ENCODE measurements at places on chromosomes 11 and 22. TPM values are rescaled to one million over a fixed set of nuclear protein-coding genes. Genes with fewer than 3 reads are reported as not detected.
A peak's percentile ranks its signal among the peaks of the same experiment; 100 is the strongest.

DNA sequence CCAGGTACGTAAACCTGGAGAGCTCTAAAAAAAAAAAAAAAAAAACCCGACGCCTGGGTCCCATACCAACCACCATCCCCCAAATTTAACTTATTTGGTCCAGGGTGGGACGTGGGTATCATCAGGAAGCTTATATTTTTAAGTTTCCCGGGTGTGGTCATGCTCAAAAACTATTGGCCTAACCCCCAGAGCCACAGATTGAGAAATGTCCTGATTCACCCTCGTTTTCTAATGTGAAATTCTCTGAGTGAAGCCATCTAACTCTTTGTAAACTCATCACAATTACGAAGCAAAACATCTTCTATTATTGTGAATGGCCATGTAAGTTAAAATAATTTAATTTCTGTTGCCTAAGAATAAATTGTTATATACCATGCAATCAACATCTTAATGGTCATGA lies 29.6 kb downstream of the PAK1 start:
- no peak for DNase-seq

DNA sequence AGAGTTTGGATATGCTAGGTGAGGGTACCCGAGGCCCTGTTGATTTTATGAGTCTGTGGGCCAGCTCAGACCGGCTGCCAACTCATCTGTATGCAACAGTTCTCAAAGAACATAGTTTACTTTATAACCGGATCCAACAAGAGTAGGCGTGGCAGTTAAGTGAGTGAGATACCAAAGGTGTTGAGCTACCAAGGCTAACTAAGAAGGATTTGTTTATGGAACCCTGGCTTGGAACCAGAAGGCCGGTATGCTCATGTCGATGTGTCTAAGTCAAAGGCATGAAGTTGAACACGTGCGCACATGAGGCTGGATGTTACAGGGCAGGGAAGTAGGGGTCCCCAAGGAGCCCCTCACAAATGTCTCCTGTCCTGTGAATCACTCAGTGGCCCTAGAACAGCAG lies at the start of gene KCNJ1:
KCNJ1 (minus strand) TSS at position 20 of the 400 bp plus-strand sequence. CDS start 27,053 bp downstream, outside the sequence.
- DNase-seq, result no peak

GRCh38 chr11:13434247-13435205 lies 28.5 kb downstream of the BTBD10 start:
- DNase-seq, result no peak

GRCh38 chr11:134864233-134864967 lies 452.4 kb upstream of the B3GAT1 start:
- no peak for DNase-seq

Gene MS4A6A
- not detected for total RNA-seq

DNA sequence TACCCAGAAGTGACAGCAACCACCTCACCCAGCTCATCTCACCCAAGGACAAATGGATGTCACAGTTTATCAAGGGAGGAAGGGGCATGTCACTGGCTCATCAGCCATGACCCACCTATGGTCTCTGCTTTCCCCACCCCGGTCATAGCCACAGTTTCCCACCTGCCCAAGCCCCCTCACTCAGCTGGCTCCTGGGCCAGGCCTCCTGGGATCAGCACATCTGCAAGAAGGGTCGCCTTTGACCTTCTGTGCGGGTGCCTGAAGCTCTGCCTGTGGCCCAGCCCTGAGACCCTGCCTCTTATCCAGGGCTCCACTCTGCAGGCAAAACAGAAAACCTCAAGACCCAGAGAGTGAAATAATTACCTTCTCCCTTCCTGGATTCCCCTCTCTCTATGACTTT lies 236.4 kb downstream of the BUD13 start:
- no peak for DNase-seq

- no peak for DNase-seq
Observed at GRCh38 chr11:114587398-114587953, 8.1 kb downstream of the NXPE4 start.

GRCh38 chr11:130389335-130389935 lies 39.0 kb downstream of the ADAMTS8 start:
- no peak for DNase-seq

Gene LDHAL6A
- not detected for total RNA-seq

GRCh38 chr11:79438631-79439409 lies 2.0 kb downstream of the TENM4 start:
- no peak for DNase-seq

GRCh38 chr11:115425816-115426215 lies 78.4 kb downstream of the CADM1 start:
- DNase-seq, result no peak

DNA sequence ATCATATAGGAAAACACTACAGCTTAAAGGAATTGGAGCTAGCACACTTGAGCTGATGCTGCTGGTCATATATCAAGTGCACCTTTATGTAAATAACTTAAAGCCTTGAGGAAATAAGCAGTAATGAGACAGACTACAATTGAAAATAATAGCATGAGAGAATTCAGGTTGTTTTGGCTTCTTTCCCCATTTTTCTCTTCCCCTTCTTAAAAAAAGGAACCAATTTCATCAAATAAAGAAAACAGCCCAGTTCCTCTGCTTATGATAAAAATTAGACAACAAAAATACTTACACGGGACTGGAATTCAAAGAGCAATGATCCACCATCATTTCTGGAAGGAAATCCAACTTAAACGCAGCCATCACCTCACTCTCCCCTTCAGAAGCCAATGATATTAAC lies 50.2 kb upstream of the RAPSN start:
- DNase-seq, result no peak

DNA sequence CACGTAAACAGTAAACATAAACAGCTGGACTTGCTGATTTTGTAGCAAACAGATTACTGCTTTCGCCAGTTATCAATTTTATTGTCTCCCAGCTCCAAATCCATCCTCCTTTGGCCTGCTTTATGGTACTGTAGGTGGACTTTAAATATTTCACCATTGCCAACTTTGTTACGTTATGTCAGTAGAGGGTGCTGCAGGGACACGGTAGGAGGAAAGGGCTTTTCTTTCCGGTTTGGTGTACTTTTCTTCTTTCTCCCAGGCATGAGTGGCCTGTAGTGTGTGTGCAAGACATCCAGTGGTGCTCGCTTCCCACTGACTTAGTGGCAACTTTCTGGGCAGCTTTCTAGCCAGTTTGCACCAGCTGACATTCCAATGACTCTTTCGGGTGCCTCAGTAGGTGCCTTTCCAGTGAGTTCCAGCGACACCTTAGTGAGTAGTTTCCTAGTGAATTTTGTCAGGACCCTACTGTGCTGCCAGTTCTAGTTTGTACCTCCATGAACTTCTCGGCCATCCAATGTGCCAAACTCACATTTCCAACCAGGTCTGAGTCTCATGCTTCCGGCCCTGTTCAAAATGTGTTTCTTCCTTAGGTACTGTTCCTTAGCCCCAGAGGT lies 267.6 kb upstream of the TENM4 start:
- peak; percentile 49 for DNase-seq

DNA sequence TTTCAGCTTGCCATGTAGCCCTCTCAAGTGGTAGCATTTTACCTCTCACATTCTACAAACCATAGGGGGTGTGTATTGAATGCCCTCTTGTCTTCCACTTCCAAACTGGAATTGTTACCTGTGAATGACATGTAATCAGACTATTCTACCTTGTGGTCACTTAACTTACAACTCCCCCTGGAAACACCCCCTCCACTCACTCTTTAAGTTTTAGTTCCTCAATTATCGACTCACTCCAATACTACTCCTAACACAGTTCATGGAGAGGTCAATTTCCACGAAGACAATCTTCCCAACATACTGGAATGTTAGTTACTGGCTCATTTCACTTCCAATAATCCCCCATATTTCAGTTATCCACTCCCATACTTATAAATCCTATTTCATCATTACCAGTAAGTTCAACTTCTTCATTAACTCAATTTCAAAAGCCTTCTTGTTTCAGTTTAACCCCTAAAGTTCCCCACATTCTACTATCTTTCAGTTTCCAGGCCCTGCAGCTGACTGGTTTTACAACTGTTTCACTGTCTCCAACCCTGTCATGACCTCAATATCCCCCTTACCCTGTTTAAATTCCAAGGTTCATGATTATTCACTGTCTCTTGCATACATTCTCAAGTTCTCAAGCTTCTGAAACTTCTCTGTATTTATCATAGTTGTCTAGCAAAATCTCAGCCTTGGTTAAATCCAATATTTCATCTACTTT lies 92.5 kb downstream of the C11orf87 start:
- DNase-seq, result no peak

GRCh38 chr11:12540913-12541582 lies 133.2 kb upstream of the TEAD1 start:
- no peak for DNase-seq

GRCh38 chr11:69702239-69702691 lies 1.6 kb downstream of the FGF19 start:
- DNase-seq, result no peak

Gene FDXACB1
- 8.1 TPM for total RNA-seq

DNA sequence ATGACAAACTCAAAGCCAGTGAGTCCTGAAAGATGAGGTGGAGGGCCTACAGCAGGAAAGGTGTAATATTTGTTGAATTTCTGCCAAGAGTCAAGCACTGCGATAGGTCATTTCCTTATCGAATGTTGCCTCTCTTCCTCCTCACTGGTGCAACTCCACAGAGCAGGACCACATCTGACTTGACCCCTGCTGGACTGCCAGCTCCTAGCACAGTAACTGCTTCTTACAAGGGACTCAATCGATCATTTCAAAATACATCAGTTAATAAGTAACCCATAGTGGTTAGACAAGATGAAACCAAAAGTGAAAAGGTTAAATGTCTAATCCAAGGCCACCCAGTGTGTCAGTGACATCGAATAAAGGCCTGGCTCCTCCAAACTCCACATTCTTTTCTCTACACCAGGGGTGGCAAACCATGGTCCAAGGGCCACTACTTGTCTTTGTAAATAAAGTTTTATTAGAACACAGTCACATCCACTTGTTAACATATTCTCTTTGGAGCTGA lies 98.5 kb upstream of the CSNK2A3 start:
- no peak for DNase-seq

DNA sequence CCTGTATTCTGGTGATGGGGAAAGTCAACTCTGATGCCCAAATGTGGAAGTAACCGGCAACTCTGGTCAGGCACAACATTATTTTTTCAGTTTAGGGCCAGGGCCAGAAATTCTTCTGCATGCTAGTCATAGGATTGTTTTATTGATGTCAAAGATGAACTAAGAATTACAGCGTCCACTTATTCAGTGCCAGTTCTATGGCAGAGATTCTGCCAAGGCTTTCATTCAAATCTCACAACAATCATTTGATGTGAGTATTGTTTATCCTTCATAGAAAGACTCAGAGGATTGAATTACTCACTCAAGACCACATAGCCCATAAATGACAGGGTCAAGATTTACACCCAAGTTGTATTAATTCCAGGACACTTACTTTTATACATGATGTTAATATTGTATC lies 87.7 kb downstream of the TMPRSS5 start:
- peak; percentile 54 for DNase-seq

Gene OR52I2
- not detected for total RNA-seq

Gene HORMAD2
- not detected for total RNA-seq

DNA sequence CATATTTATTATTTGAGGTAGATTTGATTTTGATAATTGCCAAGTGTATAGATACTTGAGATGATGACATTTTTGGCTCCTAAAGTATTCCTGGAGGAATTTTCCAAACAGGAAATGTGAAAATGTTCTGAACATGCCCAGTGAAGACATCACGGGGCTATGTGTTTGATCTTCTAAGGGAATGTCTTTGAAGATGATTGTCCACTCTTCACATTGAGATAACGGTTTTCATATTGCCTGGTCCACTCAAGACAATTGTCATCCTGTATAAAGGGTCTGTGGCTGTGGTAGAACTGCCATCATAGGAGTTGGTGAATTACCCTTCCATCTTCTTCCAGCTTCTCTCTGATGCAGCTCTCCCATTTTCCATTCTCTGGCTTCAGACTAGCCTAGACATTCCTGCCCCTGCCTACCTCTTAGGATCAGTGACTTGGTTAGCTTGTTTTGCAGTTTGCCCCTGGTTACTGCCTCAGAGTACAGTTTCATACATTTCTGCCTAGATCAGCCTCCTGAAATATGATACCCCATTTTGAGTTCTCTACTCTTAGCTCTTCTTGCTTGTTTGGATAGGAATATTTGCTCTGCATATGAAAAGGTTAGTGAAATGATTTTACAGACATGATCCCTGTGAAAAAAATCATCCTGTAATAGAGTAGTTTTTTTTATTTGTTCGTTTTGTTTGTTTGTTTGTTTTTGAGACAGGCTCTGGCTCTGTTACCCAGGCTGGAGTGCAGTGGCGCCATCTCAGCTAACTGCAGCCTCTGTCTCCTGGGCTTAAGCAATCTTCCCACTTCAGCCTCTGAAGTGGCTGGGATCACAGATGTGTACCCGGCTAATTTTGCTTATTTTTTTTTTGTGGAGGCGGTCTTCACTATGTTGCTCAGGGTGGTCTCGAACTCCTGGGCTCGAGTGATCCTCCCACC lies 111.4 kb upstream of the SORL1-AS1 start:
- DNase-seq, result no peak

Gene RAB38
- total RNA-seq, result 1.6 TPM

Gene OR6A2
- 0.43 TPM for total RNA-seq

Gene GALR3
- total RNA-seq, result not detected

- no peak for DNase-seq
Observed at GRCh38 chr22:23054531-23055257, 15.6 kb upstream of the GNAZ start.

- no peak for DNase-seq
Observed at GRCh38 chr11:85279267-85279666, 347.9 kb downstream of the DLG2 start.

GRCh38 chr11:2133241-2134021 lies 5.8 kb downstream of the IGF2 start:
- no peak for DNase-seq

DNA sequence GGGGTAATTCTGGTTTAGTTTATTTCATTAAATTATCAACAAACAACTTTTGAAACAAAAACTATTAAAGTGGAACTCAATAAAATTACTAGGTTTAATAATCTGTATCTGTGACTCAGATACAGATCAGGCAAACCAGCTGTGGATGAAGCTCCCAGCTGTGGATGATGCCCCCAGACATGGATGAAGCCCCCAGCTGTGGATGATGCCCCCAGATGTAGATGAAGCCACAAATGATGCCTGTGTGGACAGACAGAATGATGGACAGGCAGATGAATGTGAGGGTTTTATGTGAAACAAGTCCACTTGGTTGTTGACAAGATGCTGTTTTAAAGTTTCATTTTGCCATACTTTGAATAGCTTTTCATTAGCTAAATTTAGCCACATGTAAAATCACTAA lies 5.8 kb upstream of the ZNF74 start:
- DNase-seq, result no peak

Gene PAMR1
- 0.06 TPM for total RNA-seq

- no peak for DNase-seq
Observed at GRCh38 chr11:132205496-132205895, 835.1 kb downstream of the NTM start.

GRCh38 chr11:8375460-8375859 lies 111.8 kb upstream of the LMO1 start:
- no peak for DNase-seq

- DNase-seq, result no peak
Observed at GRCh38 chr11:76642341-76642740, 28.2 kb downstream of the LRRC32 start.

GRCh38 chr11:61675826-61676225 lies 4.4 kb upstream of the DAGLA start:
- DNase-seq, result no peak

GRCh38 chr11:110912437-110912836 lies 200.2 kb upstream of the ARHGAP20 start:
- DNase-seq, result no peak

GRCh38 chr11:114088216-114088615 lies 28.7 kb downstream of the ZBTB16 start:
- DNase-seq, result no peak

All from H4 (cell line).